ENCODE measurements at places on chromosomes 7 and 10.

DNA sequence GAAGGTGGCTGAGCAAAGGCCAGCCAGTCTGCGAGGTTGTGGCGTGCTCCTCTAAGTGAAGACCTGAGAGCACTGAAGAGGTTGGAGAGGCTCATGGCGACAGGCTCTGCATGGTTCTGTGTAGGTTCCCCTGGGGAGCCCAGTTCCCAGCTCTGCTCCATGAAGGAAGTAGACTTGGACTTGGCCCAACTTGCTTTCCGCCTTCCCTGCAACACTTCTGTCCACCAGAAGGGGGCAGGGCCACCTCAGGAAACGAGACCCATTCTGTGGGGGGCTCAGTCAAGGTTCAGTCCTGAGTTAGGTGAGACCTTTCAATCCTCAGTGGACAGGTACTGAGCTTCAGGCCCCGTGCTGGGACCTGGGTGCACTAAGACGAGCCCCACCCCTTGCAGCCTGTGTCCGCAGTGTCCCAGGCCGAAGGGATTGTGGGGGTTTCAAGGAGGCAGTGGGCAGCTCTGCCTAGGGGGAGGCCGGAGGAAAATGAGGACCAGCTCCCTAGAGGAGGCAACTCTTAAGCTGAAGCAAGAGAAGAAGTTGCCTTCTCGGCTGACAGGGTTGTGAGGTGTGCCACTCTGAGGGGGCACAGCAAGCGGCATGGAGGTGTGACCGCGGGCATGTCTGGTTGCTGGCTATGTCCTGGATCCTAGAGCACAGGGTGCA lies 15.0 kb upstream of the PCBD1 start:
- DNase-seq: no peak

DNA sequence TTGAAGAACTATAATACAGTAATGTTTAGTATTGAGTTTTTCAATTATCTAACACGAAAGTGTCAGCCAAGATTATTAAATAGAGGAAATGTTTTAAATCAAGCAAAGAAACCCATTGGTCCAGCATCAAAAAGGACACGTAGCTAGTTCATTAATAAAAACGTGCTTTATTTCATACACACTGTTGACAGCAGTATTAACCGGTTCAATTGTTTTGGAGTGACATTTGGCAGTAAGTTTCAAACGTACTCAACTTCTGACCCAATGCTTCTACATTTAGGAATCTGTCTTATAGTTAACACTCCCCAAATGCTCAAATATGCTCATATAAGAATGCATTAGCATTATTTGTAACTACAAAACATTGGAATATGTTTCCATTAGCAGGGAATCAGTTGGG lies 41.3 kb downstream of the SLC16A12 start:
- no peak for DNase-seq

DNA sequence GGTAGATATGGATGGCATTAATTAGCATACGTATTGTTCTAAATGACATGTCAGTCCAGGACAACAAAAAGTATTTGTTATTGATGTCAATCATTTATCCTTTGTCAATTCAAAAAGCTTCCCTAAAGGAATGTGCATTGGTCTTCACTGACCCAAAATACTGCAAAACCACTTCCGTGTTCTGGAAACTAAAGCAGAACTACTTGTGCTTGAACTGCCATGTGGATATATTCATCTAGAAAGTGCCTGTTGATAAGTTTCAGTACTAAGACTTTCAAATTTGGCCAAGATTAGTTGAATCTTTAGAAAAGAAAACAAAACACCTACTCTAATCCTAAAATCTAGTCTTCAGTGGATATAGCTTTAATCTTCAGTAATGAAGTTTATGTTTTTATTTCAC lies 242.1 kb upstream of the PPP1R3A start:
- DNase-seq: no peak

- DNase-seq: no peak
Observed at GRCh38 chr10:34768972-34769330, 46.1 kb downstream of the PARD3 start.

DNA sequence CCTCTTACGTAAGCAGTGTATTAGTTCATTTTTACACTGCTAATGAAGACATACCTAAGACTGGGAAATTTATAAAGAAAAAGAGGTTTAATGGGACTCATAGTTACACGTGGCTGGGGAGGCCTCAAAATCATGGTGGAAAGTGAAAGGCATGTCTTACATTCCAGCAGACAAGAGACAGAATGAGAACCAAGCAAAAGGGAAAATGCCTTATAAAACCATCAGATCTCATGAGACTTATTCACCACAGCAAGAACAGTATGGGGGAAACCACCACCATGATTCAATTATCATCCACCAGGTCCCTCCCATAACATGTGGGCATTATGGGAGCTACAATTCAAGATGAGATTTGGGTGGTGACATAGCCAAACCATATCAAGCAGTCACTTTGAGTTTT lies 126.3 kb upstream of the CXCL12 start:
- DNase-seq: no peak

DNA sequence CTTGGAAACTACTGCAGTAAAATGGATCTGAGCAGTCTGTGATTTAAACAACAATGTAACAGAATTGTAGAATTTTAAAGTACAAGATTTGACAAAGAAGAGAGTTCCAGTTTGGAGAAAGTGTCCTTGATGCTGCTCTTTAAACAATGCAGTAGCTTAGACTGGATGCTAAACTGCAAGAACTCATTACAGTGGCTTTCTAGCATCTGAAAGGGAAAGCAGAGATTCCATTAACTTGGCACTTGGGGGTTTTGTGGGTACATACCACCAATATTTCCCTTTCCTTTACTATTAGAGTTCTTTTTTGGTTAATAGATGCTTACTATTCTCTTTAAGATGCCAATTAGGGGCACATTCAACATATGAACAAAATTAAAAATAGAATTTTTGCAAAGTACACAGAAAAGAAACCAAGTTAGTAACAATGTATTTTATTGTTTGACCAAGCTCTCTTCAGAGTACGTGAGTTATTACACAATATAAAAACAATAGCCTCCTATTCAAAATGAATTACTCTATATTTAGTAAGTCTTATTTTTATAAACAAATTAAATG lies 11.9 kb downstream of the PSTK start:
- no peak for DNase-seq

- no peak for DNase-seq
Observed at GRCh38 chr10:76645341-76645740, 992.3 kb downstream of the KCNMA1 start.

DNA sequence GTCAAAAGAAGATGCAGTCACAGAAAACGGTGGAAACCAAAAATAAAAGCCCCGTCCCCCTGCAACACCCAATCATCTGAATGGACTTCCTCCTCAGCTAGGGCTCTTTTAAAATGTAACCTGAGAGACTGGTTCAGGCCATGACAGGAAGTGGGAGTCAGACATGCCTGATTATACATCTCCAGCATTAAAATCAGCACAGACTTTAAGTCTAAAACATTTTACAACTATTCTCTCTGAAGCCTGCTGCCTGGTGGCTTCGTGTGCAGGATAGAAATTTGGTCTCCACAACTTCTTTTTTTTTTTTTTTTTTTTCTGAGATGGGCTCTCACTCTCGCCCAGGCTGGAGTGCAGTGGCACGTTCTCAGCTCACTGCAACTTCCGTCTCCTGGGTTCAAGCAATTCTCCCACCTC lies 30.3 kb downstream of the HACD1 start:
- DNase-seq: no peak

DNA sequence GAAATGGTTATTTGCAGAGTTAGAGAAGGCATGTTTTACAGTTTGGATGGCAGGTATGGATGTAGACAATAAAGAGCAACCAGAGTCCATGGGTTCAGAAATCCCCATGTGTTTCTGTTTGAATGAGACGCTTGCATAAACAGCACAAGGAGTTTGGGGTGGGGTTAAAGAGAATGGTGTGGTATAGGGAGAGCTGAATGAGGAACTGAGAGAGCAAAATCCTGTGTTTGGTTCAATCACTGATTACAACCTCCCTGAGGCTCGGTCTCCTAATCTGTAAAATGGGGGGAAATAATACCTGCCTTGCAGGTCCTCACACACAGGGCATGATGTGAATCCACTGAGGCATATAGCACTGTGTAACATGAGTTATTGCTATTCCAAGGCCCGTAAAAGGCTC lies 23.7 kb downstream of the CAV1 start:
- no peak for DNase-seq

GRCh38 chr10:20948686-20949327 lies 51.7 kb upstream of the NEBL start:
- DNase-seq: no peak
